ENCODE measurements at places on chromosomes 11 and 22.

DNA sequence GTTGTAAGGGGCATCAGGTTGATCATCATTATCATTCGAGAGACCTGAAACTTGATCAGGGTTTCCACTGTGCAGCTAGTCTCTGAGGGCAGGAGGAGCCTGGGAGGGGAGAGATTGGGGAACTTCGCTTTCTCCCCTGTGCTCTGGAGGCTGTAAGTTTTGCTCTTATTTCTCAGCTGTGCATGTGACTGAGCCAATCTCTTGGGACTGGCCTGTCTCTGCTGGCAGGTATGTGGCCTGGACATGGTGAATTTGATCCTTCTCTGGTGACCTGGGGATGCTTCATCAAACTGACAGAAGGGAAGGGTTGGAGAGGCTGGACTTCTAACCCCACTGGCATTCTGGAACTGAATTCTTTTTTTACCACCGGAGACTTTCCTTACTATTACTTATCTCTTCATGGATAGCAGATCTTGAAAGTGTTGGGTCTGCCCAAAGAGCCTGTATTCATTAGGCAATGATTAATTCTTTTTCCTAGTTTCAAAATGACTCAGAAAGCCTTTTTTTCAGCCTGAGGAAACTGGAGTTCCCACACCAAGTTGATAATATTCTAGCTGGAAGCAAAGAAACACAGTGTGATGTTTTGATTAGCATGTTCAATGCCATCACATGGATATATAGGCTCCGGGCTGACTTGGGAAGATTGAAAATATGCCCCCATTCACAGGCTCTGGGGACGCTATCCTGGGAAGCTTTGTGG is 36.5 kb downstream of the TSPAN18 start:
- no peak for DNase-seq

DNA sequence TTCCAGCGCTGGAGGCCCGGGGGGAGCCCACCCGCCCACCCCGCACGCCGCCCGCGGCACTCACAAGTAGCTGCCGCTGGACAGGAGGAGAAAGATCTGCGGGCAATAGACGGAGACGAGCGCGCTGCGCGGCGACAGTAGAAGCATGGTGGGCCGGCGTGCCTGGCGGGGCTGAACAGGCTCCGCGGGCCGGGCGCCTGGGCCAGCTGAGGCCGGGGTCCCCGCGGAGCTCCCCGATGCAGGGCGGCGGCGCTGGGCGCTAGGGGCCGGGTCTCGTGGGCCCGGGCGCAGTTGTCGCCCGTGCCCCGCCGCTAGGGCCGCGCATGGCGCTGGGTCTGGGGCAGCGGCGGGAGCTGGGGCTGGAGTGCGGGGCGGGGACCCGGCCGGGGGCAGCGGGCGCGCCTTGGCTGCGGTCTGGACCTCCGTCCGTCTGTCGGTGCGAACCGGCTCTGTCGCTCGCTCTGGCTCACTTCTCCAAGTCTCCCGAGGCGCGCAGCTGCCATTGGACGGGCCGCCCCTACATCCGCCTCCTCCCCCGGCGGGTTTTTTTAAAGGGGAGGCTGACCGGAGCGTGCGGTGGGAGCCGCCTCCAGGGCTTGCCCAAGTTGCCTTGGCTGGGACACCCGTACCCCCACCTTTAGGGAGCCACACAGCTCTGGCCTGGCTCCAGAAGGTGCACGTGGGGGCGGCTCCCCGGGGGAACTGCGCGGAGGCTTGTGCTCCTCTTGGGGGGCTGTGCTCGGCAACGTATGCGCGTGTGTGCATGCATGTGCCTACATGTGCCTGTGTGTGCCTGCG is 4.7 kb downstream of the WNT7B start:
- DNase-seq: no peak

DNA sequence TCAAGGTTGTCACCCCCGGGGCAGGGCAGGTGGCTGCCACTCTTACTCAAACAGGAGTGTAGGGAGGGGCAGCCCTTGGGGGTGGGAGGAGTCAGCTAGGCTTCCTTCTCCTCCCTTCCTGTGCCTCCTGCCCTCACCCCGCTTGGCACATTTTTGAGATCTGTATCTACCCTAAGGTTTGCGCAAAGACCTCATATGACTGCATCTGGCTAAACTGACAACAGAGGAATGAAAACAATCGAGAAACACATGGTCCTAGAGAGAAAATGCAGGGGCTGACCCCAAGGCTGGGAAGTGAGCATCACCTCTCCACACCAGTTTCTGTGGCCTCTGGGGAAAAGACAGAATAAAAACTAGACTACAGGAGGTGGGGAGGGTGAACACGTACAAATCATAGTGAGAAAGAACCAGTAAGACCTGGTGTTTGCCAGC is 28.1 kb downstream of the IGSF9B start:
- peak; percentile 46 for DNase-seq

DNA sequence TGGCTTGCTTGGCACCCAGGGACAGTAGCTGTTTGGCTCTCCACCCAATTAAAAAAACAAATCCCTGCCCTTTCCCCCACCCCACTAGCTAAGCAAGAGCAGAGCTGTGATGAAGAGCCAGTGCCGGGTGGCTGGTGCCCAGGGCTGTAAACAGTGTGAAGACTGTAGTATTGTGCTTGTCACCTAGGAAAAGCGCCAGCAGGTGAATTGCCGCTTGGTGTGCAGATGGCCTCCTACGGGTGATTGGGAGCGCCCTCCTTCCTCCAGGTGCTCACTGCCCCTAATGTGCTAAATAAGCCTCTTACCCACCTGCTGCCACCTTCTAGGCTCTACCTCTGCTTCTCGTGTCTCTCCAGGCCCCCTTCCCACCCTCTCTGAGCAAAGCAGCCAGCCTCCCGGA is 18.4 kb upstream of the RAPSN start:
- DNase-seq: no peak

GRCh38 chr11:33931067-33931466 is 39.2 kb upstream of the LMO2 start:
- DNase-seq: no peak

GRCh38 chr22:37400719-37401118 is 26.6 kb downstream of the ELFN2 start:
- no peak for DNase-seq

All from right cardiac atrium (tissue), 5 donors.